ENCODE measurements at places on chromosomes 1 and 21.

- no peak for DNase-seq
Observed at GRCh38 chr1:29900712-29901111, 664.4 kb downstream of the PTPRU start.

DNA sequence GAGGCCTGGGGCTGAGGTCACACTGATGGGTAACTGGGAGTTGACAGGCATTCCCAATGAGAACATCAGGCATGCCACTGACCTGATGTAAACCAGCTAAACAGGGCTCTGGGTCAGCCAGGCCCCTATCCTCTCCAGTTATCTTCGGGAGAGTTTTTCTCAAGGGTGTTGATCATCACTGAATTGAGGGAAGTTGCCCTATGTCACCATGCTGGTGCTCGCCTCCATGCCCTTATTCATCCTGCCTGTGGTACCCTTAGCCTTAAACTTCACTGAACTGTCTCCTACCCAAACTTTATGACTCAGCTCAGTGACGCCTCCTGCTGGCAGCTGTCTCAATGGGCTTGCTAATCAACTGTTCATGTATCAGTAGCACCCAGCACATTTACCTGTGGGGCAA is 80.7 kb upstream of the TNR start:
- DNase-seq: no peak

- no peak for DNase-seq
Observed at GRCh38 chr1:47190857-47191256, 1.0 kb upstream of the PDZK1IP1 start.

GRCh38 chr1:23434260-23434775 is 9.8 kb upstream of the TCEA3 start:
- DNase-seq: no peak

GRCh38 chr1:192905049-192905448 is 96.2 kb downstream of the RGS2 start:
- DNase-seq: no peak

DNA sequence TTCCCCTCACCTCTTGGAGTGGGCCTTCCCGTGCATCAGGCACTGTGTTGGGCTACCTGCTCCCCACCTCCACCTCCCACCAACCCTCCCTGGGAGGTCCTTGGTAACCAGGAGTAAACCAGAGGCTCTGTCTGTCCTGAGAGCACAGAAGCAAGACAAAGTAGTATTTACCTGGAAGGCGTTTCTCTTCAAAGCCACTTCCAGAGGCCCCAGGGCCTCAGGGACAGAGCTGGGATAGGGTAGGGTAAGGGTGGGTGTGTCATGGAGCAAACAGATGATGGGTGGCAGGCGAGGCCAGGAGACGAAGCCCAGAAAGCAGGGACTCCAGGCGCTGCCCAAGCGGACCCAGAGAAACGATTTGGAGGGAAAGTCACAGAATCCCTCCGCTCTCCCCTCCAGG is 77.2 kb upstream of the TARDBP start:
- no peak for DNase-seq

GRCh38 chr21:45530423-45531113 is 11.7 kb downstream of the SLC19A1 start:
- no peak for DNase-seq

DNA sequence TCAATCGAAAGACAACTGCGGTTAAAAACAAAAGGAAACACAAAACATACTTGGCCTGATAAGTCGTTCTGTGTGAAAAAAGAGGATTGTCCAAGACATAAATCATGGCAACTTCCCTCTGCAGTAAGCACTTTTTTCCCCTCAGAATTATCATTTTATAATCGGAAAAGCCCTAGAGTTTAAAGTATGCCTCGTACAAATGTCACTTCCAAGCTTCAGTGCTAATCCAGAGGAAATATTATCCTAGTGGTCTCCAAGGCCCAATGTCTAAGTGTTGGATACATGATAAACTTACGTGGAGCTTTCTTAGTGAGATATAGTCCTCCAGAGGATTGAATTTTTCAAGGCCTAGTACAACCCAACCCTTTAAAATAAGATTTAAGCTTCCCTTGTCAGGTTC is 11.2 kb upstream of the NTMT2 start:
- DNase-seq: no peak

DNA sequence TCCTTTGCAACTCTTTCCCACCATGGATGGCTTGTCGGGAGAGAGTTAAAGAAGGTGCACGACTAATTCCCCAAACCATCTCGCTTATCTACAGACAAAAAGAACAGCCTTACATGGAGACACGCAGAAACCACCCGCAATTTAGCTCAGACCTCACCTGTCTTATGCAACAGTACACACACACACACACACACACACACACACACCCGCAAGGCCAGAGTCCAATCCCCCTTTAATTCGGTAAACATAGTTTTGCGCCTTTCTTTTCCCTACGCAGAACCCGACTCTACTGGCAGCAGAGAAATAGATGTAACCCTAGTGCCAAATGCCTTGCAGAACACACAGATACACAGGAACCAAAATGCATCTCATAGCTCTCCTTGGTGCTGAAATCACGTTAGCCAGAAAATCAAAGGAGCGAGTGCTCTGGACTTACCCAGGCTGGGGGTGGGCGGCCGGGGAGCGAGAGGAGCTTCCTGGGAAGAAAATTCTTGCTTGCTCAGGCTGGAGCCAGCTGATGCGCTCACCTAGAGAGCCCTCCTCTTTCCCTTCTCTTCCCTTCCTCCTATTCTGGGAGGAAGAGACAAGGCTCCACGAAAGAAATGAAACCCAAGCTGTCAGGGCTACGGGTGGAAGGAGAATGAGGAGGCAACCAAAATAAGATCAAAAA is 470 bp downstream of the TNR start:
- DNase-seq: peak; percentile 43

GRCh38 chr1:166544036-166544435 is 295.2 kb upstream of the POGK start:
- DNase-seq: no peak
